NCI-H1092 (cell line): ENCODE measurements at places on chromosomes 4 and X.

DNA sequence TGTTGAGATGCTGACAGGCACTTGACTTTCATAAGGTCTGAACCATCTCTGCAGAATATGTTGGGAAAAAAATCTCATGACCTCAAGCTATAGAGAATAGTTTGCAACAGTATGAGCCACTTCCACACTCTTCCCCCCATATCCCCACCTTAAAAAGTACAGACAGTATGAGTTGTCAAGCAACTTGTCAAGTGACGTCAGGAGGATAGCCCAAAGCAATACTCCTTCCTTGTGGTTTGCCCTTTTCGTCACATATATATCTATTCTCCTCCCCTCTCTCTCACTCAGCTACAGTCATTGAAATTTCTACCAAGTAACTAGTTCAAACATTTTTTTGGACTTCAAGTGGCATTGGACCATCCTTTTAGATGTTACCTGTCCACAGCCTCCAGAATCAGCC is 67.7 kb downstream of the MCF2 start:
- DNase-seq: no peak

GRCh38 chrX:78838709-78839108 is 91.2 kb downstream of the LPAR4 start:
- no peak for DNase-seq

- peak; percentile 11 for DNase-seq
These were observed at the start of gene PRRG1 for GRCh38 chrX:37349221-37350033. TSS of gene PRRG1 (plus strand) at chrX:37349364. CDS start at chrX:37406250, 56,886 bp downstream.

GRCh38 chr4:40912460-40913184 is 162.9 kb downstream of the NSUN7 start:
- no peak for DNase-seq

- no peak for DNase-seq
These were observed 109.6 kb downstream of the NHSL2 start for GRCh38 chrX:72020204-72020603.

DNA sequence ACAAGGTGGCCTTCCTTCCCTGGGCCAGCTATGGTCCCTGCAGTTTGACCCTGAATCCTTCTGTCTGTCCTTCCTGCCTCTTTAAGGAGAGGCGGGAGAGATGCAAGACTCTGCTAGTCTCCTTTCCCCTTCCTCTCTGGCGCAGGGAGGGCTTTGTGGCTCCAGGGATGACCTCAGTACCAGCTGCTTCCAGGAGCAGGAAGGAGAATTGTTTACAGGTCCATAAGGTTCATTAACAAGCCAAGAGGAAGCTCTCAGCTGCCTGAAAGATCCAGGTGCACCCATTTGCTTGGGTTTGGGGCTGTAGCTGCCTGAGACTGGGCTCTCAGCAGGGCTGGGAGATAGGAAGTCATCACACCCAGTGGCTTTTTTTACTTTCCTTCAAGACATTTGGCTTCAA is 4.0 kb upstream of the FATE1 start:
- DNase-seq: peak; percentile 21

DNA sequence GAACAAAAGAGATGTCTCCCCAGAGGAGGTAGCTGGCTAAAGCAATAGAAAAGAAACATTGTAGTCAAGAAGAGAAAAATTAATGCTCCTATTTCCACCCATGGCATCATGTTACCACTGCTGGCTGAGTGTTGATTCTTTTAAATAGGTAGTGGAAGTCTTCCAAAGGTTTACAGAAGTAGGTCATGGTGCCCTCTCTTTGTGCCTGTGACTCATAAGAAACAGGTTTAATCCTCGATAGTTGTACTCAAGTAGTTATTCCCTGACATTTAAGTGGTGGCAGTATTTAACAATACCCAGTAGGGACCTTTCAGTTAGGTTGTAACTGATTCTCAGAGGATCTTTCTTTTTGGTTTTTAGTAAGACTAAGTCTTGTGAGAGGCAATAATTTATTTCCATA is 247.8 kb downstream of the TEX13A start:
- no peak for DNase-seq

DNA sequence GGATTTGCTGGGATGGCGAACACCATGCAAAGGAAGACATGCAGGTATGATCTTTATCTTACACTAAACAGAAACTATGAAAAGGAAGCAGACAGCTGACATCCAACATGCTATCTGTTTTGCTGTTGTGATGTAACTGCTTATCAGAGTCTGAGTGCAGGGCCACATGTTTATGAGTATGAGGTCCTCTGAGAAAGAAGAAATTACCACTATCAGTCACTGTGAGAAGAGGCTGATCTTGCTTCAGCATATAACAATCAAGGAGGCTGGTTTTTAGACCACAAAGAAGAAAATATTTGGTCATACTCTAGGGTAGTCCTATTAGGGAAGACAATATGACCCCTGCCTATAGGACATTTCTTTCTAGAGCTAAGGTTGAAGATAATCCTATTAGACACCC is 18.5 kb downstream of the CLGN start:
- no peak for DNase-seq

DNA sequence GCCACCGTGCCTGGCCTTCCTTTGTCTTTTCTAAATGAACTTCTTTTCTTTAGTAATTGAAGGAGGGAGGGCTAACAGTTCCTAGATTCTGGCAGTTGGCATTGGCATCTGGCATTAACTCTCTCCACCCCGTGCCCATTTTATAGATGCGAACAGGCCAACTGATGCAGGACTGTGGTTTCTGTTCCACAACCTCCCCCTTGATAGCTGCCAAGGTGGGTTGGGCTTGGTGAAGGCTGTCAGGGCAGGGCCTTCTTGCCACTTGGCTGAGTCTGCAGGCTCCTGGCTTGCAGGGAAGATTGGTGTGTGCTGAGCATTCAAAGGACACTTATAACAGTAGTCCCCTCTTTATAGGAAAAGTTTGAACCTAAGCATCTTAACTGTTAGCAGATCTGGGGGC is 4.3 kb downstream of the SOWAHD start:
- no peak for DNase-seq

DNA sequence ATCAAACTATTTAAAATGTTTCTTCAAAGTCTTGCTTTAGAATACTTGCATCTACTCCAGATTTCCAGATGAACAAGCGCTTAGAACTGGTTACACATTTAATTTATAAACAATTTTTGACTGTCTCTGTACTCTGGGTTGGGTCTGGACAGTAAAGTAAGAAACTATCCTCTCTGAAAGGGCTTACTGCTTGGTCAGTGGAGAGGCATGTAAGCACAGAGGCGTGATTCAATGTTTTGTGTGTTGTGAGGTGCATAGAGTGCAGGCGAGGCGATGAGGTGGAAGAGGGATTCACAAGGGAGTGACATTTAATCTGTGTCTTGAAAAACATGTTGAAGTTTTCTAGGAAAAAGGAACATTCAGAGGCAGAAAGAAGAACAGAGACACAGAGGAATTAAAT is 231.4 kb downstream of the VEGFC start:
- no peak for DNase-seq

GRCh38 chr4:185512516-185512915 is 22.8 kb downstream of the PDLIM3 start:
- no peak for DNase-seq

- no peak for DNase-seq
These were observed at the start of gene RXFP1 for GRCh38 chr4:158521484-158522088. TSS of gene RXFP1 (plus strand) at chr4:158521882. CDS start at chr4:158521977, 95 bp downstream.

DNA sequence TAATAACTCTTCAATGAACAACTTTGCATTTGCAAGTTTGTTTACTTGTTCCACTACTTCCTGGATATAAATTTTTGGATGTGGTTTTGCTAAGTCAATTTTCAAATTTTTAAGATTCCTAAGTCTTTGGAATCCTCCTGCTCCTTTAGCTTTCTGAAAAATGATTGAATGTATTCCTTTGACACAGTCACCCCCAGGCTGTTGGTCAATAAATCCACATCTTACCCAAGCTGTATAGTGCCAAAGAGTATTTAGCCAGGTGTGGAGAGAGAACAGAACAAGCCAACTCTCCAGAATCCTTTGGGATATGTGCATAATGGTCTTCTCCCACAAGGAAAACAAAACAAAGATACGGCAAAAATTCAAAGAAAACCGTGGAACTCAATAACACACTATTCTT is 56.9 kb upstream of the INTU start:
- no peak for DNase-seq

- DNase-seq: no peak
These were observed 28.6 kb upstream of the OGT start for GRCh38 chrX:71504346-71504745.

GRCh38 chr4:184147858-184148737 is 69.6 kb downstream of the ENPP6 start:
- no peak for DNase-seq

DNA sequence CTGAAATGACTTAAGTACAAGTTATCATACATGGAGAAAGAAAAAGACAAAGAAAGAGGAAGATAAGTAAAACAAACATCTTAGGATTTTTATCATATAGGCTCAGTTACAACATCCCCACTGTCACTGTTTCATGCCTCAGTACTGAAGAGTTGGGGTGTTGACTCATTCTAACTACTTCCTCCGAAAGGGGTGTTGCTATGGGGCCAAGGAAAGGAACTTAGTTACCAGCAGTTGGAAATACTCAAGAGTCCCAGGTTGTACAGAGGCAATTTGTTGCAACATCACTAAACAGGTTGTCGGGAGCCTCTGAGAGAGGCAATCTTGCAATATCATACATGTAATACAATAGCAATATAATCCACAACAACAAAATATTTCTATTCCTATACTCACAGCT is 1264.7 kb downstream of the PCDH7 start:
- no peak for DNase-seq

DNA sequence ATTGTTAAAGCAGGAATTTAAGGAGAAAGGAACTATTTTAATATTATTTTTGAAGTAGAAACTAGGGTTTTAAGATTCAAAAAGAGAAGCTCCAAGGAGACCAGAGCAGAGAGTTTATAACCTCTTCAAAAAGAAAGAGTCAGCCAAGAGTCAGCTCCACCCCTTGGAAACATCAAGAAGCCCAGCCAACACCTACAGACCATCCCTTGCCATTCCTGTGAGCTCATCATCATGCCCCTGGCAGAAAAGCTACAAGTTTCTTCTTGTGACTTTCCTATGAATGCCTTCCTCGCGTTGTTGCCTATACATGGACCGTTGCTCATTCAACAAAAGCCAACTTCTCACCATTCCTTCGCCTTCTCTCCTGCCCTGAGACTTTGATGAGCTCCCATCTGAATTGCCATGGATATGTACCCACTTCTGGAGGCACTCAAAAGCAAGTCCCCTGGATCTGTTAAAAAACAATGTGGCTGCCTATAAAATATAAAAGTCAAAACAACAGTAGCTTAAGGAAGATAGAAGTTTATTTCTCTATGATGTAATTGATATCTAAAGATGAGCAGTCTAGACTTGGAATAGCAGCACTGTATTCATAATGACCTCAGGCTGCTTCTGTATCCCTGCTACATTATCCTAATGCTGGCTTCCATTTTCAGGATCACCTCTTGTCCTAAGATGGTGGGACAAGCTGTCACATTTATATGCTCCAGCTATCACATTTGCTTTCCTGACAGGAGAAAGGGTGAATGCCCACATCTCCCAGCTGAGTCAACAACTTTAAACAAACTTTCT is 20.3 kb downstream of the PLRG1 start:
- DNase-seq: no peak

- DNase-seq: no peak
These were observed 142.9 kb upstream of the SLC4A4 start for GRCh38 chr4:71195924-71196323.

GRCh38 chrX:103446665-103447302 is 70.4 kb downstream of the BEX3 start:
- DNase-seq: no peak

- DNase-seq: no peak
These were observed 1.0 kb upstream of the AASDH start for GRCh38 chr4:56388306-56388705.

DNA sequence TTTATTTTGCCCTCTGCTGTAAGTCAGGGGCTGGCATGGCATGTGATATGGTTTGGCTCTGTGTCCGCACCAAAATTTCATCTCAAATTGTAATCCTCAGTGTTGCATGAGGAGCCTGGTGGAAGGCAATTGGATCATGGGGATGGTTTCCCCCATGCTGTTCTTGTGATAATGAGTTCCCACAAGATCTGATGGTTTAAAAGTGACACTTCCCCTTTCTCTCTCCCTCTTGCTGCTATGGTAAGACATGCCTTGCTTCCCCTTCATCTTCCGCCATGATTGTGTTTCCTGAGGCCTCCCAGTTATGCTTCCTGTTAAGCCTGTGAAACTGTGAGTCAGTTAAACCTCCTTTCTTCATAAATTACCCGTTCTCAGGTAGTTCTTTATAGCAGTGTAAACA is 72.0 kb upstream of the MSX1 start:
- DNase-seq: no peak

DNA sequence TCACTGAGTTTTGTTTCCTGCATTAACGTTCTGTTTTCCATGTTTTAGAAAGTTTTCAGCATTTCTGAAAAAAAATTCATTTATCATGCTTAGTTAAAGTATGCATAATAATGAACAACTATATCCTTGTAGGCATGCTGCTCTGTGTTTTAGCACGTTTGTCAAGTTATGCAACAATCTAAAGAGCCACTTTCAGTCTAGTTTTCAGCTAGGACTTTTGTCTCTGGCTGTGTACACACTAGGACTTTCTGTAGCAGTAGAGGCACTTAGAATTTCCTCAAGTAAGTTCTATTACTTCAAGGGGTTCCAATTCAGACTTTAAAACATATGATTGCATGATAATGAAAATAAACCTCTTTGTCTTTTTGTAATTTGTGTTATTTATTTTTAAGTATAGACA is 12.4 kb downstream of the DCAF8L1 start:
- no peak for DNase-seq

GRCh38 chr4:39134683-39135306 is 47.5 kb upstream of the WDR19 start:
- DNase-seq: peak; percentile 47

- DNase-seq: no peak
These were observed 15.0 kb downstream of the SORBS2 start for GRCh38 chr4:185797018-185797417.

GRCh38 chr4:53199356-53199755 is 166.5 kb downstream of the SCFD2 start:
- no peak for DNase-seq

- DNase-seq: no peak
These were observed 40.1 kb upstream of the SPOCK3 start for GRCh38 chr4:167274351-167274750.
